ENCODE measurements at places on chromosomes 7 and 10.

DNA sequence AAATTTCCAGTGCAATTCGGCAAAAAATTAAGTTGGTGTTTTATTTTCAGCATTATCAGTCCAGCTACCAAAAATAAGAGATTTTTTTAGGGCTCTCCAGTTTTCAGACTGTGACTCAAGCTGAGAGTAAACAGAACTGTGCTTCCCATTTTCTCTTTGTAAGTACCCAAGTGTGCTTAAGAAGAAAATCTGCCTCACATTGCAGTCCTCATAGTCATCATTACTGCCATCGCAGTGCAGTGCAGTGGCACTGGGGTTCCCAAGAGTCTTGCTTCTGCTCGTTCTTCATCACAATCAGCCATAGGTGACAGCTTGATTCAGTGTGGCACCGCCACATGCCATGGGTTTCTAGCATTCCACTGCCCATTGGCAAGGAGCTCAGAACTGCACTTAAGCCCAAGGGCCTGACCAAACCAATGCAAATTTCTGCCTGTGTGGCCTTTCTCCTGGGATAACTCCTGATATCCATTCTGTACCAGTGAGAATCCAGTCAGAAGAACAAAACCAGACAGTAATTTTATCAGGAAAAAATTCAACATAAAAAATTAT is 25.6 kb upstream of the ERCC6 start:
- no peak for DNase-seq

GRCh38 chr7:1440620-1441019 is 18.6 kb downstream of the MICALL2 start:
- no peak for DNase-seq

DNA sequence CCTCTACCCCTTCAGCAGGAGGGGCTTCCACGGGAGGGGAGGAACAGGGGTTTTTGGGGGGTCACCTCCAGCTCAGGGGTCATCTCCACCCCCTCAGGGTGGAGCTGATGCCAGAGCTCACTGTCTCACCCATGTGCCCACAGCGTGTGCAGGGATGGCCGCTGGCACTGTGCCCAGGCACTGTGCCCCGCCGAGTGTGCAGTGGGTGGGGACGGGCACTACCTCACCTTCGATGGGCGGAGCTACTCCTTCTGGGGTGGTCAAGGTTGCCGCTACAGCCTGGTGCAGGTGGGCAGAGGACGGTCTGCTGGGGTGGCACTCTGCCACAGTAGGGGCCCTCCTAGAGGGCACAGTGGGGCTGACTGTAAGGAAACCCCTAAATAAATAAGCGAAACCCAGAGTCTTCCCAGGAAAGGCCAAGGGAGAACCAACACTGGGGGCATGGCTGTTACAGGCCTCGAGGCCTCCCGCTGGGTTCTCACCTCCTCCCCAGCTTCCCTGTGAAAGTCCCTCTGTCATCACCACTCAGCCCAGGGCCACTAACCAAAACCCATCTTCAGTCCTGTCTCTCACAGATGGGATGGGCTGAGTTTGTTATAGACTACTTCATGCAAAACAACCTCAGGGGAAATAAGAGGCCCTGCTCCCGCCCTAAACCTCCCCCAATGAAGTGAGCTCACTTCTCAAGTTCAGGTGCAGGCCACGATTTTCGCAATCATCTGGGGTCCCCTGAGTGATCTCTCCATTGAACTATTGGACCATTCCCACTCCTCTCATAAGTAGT is 7.4 kb upstream of the ZNF467 start:
- no peak for DNase-seq

- DNase-seq = no peak
Observed at GRCh38 chr7:91302794-91303193, 38.6 kb downstream of the FZD1 start.

GRCh38 chr10:88901984-88902789 is 22.1 kb downstream of the STAMBPL1 start:
- DNase-seq = no peak

DNA sequence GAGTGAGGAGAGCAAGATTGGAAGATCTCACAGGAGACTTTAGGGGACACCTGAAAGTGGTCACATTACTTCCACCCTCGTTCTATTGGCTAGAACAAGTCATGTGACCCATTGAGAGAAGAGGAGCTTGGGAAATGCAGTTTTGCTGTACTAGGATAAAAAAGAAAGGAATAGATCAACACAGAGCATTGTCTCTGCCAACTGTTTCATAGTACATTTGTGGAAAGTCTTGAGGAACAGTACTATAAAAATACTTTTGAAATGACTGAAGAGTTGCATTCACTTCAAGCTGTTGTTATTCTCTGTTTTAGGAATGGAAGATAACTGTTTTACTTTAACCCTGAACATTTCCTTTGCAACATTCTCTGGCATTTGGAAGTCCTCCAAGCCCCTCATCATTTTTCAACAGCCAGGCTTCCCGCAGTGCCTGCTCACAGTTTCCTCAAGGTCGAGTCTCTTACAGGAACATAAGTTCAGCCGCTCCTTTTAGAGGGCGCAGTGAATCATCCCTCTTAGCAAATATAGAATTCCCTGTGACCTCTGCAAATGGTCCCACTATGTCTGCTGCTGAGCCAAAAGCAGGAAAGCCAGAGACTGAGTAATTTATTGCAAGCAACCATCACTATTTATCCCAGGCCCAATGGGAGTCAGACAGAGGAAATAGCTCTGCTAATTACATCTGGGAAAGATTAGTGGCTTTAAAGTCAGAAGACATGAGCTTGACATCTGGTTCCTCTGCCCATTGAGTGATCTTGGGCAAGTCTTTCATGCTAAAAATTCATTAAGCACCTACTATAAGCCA is 40.7 kb downstream of the MRPL32 start:
- DNase-seq = no peak

- no peak for DNase-seq
Observed at GRCh38 chr10:17497446-17498030, 43.1 kb upstream of the ST8SIA6 start.

DNA sequence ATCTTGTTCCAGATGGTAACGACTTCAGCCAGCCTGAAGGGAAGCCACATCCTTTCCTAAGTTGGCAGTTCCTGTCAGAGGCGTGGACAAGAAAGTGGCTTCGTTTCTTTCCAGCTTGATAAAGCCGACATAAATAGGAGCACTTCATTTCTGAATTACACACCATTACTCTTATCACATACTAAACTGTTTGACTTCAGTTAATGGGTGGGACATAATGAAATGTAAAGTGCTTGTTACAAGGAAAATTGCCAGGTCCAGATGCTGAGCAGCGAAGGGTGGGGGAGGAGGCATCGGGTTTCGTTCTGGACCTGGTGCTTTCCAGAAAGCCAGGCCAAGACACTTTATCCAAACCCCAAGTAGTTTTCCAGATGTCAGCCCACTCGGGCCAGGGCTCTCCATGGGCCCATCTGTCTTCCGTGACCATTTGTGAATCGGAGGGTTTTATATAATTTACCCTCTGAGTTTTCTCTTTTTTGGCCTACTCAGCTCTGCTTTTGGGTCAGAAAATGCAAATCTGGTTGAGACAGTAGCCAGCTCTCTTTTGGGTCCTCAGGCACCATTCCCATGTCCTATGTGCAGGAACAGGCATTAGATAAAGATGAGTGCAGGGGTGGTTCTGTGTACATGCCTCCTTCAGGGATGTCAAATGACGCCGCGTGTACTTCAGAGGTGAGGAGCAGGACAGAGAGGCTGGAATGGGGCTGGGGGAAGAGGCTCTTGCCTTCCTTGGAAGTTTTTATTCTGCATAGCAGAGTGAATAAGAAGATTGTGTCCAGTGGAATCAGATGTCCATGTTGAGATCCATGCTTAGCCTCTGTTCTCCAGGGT is 90.2 kb downstream of the TACC2 start:
- no peak for DNase-seq

DNA sequence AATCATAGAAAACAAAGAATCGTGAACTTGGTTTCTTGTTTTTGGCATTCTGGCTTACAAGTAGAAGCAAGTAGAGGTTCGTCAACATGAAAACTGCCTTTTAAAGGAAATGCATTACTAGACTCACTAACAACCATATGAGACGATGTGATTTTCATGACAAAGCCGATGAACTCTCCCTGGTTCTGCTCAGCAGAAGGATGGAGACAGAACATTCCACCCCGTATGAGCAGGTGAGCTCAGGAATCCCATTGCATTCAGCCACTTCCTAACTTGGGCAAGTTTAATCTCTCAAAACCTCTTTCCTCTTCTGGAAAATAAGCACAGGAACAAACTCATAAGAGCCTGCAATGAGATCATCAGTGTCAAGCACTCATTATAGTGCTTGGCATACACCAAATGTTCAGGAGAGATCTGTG is 57.4 kb upstream of the SVIL start:
- DNase-seq = no peak

- no peak for DNase-seq
Observed at GRCh38 chr7:2814186-2814945, 29.7 kb downstream of the GNA12 start.

DNA sequence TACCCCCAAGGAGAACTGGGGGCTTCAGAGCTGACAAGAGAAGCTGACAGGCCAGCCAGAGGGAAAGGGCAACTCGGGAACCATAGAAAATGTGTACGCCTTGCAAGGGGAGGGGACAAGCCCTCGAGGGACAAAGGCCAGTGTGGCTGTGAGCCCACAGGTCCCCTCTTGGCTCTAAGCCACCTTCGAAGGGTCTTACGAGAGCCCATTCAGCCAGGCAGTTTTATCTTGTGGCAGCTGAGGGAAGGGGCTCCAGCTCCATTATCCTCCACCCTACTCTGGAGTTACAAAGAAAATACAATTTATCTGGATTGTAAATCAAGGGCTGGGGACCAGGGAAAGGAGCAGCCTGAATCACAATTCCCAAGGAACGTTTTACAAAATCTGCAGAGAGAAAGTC is 159.5 kb upstream of the ZMIZ1 start:
- no peak for DNase-seq

Data from naive thymus-derived CD8-positive, alpha-beta T cell (primary cell).